CD4-positive, alpha-beta T cell (primary cell): ENCODE measurements at places on chromosomes 5 and 9.

DNA sequence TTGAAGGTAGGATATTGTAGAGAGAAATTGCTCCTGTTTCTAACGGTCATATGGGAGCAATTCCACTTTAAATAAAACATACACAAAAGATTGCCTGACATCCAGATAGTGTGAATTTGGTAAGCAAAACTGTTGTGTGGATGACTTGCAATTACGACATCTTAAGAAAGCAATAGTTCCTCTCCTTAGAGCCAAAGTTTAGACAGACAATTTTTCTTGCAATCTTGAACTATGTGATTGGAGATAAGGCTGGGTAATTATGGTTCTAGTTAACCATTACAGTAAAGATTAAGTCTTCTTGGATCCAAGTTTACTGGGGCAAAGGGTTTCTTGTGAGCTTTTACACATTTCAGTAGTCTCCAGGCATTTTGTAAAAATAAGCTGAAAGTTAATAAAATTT lies 1080.6 kb upstream of the CDH6 start:
- H3K27me3 ChIP-seq, result no peaks in the 10 kb centered on the region
- no peaks in the 10 kb centered on the region for H3K36me3 ChIP-seq
- no peak overlapping the region for H3K27ac ChIP-seq
- no peak for DNase-seq
- H3K4me1 ChIP-seq, result no peaks in the 10 kb centered on the region

- H3K27me3 ChIP-seq, result no peaks in the 10 kb centered on the region
- no peak overlapping the region for H3K4me3 ChIP-seq
- H3K36me3 ChIP-seq, result no peaks in the 10 kb centered on the region
- no peak for DNase-seq
- H3K4me1 ChIP-seq, result no peaks in the 10 kb centered on the region
- H3K27ac ChIP-seq, result no peak overlapping the region
Measured at GRCh38 chr5:168649306-168649705, 70.1 kb upstream of the PANK3 start.

GRCh38 chr5:37037840-37038239 lies 161.3 kb downstream of the NIPBL start:
- H3K4me1 ChIP-seq, result no peaks in the 10 kb centered on the region
- no peak overlapping the region for H3K27ac ChIP-seq
- H3K4me3 ChIP-seq, result no peak overlapping the region
- no peak for DNase-seq
- peaks cover 27% of the 10 kb centered on the region for H3K36me3 ChIP-seq

DNA sequence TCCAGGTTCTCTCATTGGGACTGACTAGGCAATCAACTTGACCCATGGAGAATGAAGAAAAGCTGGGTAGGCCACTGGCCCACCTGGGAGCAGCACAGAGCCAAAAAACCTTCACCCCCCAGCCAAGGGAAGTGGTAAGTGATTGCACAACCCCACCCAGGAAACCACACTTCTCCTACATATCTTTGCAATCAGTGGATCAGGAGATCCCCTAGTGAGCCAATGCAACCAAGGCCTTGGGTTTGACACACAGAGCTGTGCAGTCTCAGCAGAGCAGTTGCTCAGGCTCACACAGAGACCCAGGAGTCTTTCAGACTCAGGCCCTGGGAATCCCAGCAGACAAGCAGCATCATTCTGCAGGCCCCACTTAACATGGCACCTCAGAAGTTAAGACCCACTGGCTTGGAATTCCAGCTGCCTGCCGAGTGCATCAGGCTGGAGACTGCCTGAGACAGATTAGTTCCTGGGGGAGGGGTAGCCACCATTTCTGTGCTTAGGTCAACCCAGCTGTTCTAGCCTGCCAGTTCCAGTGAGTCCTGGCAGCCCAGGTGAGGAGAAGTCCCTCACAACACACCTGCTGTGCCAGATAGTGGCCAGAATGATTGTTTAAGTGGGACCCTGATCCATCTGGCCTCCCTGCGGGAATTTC lies 136.4 kb downstream of the SAXO1 start:
- H3K4me3 ChIP-seq, result no peak overlapping the region
- no peaks in the 10 kb centered on the region for H3K27me3 ChIP-seq
- peaks cover 10% of the 10 kb centered on the region for H3K4me1 ChIP-seq
- DNase-seq, result no peak

- H3K4me3 ChIP-seq, result no peak overlapping the region
- H3K36me3 ChIP-seq, result no peaks in the 10 kb centered on the region
- H3K4me1 ChIP-seq, result no peaks in the 10 kb centered on the region
- no peak overlapping the region for H3K27ac ChIP-seq
- no peaks in the 10 kb centered on the region for H3K27me3 ChIP-seq
Measured at GRCh38 chr5:79493596-79494345, 20.2 kb downstream of the HOMER1 start.

DNA sequence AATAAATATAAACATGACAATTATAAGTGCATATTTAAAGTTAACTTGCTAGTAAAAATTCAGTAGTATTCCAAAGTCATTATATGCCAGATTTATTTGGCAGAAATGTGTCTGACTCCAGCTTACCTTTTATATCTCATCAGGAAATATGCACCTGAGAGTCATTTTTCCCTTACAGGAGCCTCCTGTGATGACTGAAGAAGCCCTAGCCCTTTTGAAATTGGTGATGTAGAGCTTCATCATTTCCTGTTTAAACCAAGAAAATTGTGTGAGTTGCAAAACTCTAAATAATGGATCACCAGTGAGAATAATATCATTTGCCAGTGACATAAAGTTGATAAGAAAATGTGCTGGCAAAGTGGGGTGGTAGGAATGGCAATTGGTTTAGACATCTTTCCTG lies 42.1 kb upstream of the CTNND2 start:
- H3K27me3 ChIP-seq, result no peaks in the 10 kb centered on the region
- H3K4me3 ChIP-seq, result no peak overlapping the region
- no peak for DNase-seq
- H3K36me3 ChIP-seq, result no peaks in the 10 kb centered on the region

GRCh38 chr9:115770521-115770920 lies 383.1 kb upstream of the PAPPA start:
- H3K27me3 ChIP-seq, result no peaks in the 10 kb centered on the region
- H3K27ac ChIP-seq, result no peak overlapping the region
- no peak for DNase-seq

GRCh38 chr5:36675282-36675681 lies 68.9 kb downstream of the SLC1A3 start:
- no peak overlapping the region for H3K4me3 ChIP-seq
- no peak for DNase-seq
- no peaks in the 10 kb centered on the region for H3K4me1 ChIP-seq
- peaks cover 3% of the 10 kb centered on the region for H3K27me3 ChIP-seq
- H3K27ac ChIP-seq, result no peak overlapping the region
- H3K36me3 ChIP-seq, result no peaks in the 10 kb centered on the region

- DNase-seq, result no peak
- no peaks in the 10 kb centered on the region for H3K27me3 ChIP-seq
- no peak overlapping the region for H3K4me3 ChIP-seq
- no peaks in the 10 kb centered on the region for H3K4me1 ChIP-seq
Measured at GRCh38 chr9:119101048-119101447, 268.2 kb downstream of the BRINP1 start.

DNA sequence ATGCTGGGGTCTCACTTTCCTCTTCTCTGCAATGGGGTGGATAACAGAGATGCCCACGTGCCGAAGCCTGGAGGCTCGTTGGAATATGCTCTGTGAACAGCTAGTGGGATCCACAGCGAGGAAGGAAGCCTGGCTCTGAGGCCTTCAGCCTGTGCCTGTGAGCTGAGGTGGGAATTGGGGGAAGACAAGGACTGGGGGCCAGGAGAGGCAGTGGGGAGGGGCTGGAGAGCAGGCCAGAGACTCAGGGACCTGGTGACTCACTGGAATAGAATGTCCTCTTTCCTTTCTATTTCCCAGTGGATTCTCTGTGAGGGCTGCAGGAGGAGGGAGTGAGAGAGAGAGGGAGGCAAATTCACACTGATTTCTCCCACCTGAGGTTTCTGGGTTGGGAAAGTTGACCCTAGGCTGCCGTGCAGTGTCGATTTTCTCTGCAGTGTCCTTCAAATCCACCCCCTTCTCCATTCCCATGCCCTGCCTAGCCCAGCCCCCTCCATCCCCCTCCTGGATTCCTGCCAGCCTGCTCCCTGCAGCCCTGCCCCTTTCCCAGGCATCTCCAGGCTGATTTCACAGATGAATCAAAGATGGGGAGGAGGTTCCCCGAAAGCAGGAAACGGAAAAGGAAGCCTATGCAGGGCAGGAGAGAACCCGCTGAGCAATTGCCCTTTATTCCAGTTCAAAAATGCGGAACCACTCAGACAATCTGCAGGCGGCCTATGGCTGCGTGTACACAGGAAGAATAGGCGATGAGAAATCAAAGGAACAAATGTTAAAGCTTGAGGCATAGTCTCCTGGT lies 1.4 kb upstream of the SPAAR start:
- H3K4me1 ChIP-seq, result peaks cover 94% of the 10 kb centered on the region
- no peak overlapping the region for H3K27ac ChIP-seq
- H3K36me3 ChIP-seq, result no peaks in the 10 kb centered on the region
- DNase-seq, result no peak

GRCh38 chr5:158511454-158511853 lies 588.3 kb downstream of the EBF1 start:
- no peak overlapping the region for H3K4me3 ChIP-seq
- no peak overlapping the region for H3K27ac ChIP-seq
- no peaks in the 10 kb centered on the region for H3K36me3 ChIP-seq
- DNase-seq, result no peak

DNA sequence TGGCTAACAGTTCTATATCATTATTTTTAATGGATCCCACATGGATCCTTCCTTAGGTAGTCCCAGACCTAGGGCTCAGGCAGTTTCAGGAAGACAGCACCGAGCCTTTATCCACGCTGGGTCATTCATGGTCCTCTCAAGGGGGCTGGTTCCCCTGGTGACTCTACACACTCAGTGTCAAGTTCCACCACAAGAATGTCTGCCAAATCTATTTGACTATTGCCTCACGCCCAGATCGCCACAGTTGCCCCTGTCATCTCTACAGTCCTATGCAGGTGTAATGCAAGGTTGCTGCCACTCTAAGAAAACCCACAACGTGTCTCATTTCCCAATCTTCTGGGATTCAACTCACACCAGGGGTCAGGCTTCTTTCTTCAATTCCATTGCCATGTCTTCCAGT lies 8.0 kb upstream of the ZNF366 start:
- H3K4me3 ChIP-seq, result no peak overlapping the region
- H3K36me3 ChIP-seq, result no peaks in the 10 kb centered on the region
- no peaks in the 10 kb centered on the region for H3K4me1 ChIP-seq
- no peak overlapping the region for H3K27ac ChIP-seq
- no peak for DNase-seq

GRCh38 chr9:20603524-20604268 lies 18.6 kb downstream of the MLLT3 start:
- H3K27me3 ChIP-seq, result no peaks in the 10 kb centered on the region
- H3K4me3 ChIP-seq, result no peak overlapping the region
- no peaks in the 10 kb centered on the region for H3K36me3 ChIP-seq
- DNase-seq, result no peak

DNA sequence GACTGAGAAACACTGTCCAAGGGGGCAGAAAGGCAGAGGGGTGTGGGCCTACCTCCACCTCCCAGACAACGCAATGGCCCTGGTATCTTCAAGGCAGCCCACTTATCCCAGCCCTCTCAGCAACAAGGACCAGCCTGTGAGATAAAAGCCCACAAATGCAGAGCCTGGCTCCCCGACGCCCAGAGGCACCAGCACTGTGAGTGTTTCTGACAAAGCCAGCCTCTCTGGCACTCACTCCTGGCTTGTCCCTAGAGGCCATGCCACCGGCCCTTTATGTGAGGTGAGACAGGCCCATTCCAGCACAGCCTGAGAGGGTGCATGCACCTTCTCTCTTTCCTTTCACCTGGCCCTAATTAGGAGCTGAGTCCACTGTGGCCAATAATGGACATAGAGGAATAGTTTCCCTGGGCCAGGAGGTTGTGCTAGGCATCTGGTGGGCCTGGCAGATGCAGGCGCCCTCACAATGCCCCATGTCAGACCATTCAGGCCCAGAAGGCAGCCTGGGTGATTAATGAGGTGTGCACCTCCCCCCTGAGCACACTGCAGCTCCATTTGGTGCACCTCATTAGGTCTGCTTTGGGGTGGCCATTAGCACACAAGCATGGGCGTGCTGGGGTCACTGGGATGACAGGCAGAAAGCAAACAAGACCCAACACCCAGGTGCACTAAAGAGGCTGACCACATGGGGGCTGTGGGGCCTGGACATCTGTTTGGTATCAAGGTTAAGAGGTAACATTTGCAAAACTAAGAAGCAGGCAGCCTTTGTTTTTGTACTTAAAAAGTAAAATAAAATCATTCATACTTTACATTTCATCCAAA lies 176.0 kb downstream of the MED10 start:
- no peak overlapping the region for H3K27ac ChIP-seq
- H3K4me1 ChIP-seq, result no peaks in the 10 kb centered on the region
- H3K36me3 ChIP-seq, result no peaks in the 10 kb centered on the region
- H3K27me3 ChIP-seq, result no peaks in the 10 kb centered on the region

- H3K27me3 ChIP-seq, result no peaks in the 10 kb centered on the region
- no peak overlapping the region for H3K4me3 ChIP-seq
- no peaks in the 10 kb centered on the region for H3K36me3 ChIP-seq
- no peaks in the 10 kb centered on the region for H3K4me1 ChIP-seq
Measured at GRCh38 chr5:44320188-44320587, 69.0 kb downstream of the FGF10 start.

GRCh38 chr5:168642019-168642418 lies 62.9 kb upstream of the PANK3 start:
- no peaks in the 10 kb centered on the region for H3K36me3 ChIP-seq
- no peak for DNase-seq
- no peak overlapping the region for H3K4me3 ChIP-seq
- H3K27ac ChIP-seq, result no peak overlapping the region

DNA sequence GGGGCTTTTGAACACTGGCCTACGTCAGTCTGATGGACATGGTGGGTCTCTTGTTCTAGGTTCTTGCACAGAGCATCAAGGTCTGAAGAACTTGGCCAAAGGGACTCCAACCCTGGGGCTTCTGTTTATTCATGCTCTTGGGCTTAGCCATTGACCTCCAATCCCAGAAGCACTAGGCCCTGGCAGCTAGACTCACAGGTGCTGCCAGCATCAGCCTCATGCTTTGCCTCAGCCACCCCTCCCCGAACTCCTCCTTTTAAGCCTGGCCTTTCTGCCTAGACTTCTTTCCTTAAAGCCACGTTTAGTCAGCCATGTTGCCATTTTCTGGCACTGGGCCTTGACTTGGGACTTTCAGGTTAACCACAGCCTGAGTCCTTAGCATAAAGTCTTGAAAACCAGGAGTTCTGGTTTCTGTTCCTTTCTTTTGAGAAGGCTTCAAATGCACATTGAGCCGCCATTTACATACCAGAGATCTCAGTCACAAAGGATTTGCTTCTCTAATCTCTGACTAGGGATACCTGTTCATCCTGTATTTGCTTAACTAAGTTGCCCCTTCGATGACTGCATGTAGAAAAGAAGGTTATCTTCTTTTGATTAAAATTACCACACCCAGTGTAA lies 54.7 kb downstream of the ANGPTL2 start:
- H3K27me3 ChIP-seq, result no peaks in the 10 kb centered on the region
- no peaks in the 10 kb centered on the region for H3K4me1 ChIP-seq
- H3K4me3 ChIP-seq, result no peak overlapping the region
- H3K36me3 ChIP-seq, result no peaks in the 10 kb centered on the region
- DNase-seq, result no peak
- no peak overlapping the region for H3K27ac ChIP-seq

GRCh38 chr9:120402741-120403542 lies 177.0 kb downstream of the CDK5RAP2 start:
- no peak overlapping the region for H3K27ac ChIP-seq
- peaks cover 92% of the 10 kb centered on the region for H3K36me3 ChIP-seq
- no peak overlapping the region for H3K4me3 ChIP-seq
- no peak for DNase-seq
